T-helper 2 cell treated with Interferon-gamma antibody and Interleukin-4, amounts not matched to agents 5 μg/mL and 100 μg/mL, for 36 hours (primary cell): ENCODE measurements at places on chromosomes 5 and 9.
A peak's percentile ranks its signal among the peaks of the same experiment; 100 is the strongest.

- no peaks in the 10 kb centered on the region for H3K4me1 ChIP-seq
- no peak overlapping the region for H3K4me3 ChIP-seq
- no peak for DNase-seq
- no peaks in the 10 kb centered on the region for H3K27me3 ChIP-seq
- H3K27ac ChIP-seq = no peak overlapping the region
Measured at GRCh38 chr9:12846035-12846434, 71.2 kb downstream of the LURAP1L start.

DNA sequence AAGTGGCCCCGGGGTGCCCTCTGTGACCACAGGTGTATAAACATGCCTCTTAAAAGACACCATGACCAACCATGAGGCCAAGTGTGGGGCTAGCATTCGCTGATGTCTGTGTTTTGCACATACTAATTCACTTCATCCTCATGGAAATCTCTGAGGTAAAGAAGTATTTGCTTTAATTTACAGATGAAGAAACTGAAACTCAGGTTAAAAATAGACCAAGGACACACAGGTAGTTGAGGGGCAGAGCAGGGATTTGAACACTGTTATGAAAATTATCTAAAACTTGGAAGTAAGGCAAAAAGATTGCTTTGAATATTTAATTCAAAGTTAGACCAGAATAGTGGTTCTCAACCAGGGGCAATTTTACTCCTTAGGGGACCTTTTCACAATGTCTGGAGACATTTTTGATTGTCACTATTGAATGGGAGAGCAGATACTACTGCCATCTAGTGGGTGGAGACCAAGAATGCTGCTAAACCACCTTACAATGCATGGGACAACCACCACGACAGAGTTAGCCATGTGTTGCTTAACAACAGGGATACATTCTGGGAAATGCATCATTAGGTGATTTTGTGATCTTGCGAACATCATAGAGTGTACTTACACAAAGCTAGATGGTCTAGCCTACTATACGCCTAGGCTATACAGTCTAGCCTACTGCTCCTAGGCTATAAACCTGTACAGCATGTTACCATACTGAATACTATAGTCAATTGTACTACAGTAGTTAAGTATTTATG is 8.0 kb upstream of the FXN start:
- H3K36me3 ChIP-seq = peaks cover 13% of the 10 kb centered on the region
- H3K4me3 ChIP-seq = peak overlapping the region; percentile 11
- peaks cover 59% of the 10 kb centered on the region for H3K4me1 ChIP-seq
- no peaks in the 10 kb centered on the region for H3K27me3 ChIP-seq
- DNase-seq = peak; percentile 33

DNA sequence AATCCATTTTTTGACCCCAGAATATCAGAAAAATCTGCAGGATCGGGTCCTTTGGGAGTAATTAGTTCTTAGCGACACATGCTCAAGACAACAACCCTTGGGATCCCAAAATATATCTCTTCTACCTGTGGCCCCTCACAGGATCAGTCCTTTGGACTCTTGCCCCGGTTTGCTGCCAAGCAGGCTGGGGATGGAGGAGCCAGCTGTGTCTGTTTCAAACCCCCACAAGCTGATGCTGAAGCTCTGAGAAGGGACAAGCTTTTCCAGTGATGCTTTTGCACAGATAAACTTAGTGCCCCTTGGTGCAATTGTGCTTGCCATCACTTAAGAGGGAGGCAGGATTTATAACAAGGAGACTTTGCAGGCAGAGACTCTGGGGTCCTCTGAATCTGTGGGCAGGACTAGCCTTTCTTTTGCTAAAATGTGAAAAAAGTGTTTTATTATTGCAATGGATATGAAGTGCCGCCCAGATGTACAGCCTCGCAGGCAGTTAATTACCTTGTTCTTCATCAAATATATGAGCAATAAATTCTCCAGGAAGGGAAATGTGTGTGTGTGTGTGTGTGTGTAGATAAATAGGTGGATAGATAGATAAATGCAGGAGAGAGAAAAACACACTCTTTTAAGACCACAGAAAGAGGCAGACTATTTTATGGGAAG is 9.6 kb upstream of the LHX2 start:
- DNase-seq = no peak
- no peak overlapping the region for H3K4me3 ChIP-seq
- H3K27me3 ChIP-seq = peaks cover 92% of the 10 kb centered on the region
- H3K27ac ChIP-seq = no peak overlapping the region

DNA sequence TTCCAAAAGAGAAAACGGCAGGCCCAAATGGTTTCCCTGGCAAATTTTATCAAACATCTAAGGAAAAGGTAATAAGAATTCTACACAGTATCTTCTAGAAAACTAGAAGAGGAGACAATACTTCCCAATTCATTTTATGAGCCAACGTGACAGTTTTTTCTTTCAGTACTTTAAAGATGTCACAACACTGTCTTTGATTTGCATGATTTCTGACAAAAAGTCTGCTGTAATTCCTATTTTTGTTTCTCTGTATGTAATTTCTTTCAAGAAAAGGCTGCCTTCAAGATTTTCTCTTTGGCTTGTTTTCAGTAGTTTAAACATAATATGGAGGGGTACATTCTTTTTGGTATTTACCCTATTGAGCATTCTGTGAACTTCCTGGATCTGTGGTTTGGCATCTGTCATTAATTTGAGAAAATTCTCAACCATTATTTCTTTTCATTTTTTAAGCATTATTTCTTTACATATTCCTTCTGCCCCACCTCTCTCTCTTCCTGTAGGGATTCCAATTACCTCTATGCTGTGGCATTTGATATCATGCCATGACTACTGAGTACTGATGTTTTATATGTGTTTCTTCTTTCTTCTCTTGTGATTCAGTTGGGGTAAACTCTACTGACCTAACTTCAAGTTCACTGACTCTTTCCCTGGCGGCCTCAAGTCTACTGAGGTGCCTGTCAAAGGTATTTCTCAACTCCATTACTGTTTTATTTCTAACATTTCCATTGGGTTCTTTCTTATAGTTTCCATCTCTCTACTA is 32.2 kb downstream of the ANKS6 start:
- H3K27ac ChIP-seq = no peak overlapping the region
- H3K4me3 ChIP-seq = no peak overlapping the region
- no peaks in the 10 kb centered on the region for H3K4me1 ChIP-seq
- no peaks in the 10 kb centered on the region for H3K36me3 ChIP-seq
- H3K27me3 ChIP-seq = no peaks in the 10 kb centered on the region

DNA sequence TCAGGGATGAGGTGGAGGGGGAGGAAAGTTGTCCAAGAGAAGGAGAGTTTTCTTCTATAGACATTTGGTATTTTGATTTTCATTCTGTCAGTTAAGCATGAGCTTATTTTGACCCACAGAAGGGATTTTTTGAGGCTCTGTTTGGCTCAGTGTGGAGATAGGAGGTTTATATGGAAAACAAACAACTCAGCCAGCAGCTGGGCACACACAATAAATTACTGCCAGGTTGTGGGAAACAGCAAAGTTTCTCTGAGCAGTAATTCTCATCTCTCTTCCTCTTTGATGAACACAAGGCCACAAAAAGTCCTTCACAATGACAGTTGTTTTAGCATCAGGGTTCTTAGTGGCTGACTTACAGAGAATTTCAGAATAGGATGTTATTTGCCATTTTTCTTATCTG is 486.1 kb downstream of the KDM4C start:
- H3K4me1 ChIP-seq = no peaks in the 10 kb centered on the region
- no peak overlapping the region for H3K4me3 ChIP-seq
- peaks cover 5% of the 10 kb centered on the region for H3K27me3 ChIP-seq

DNA sequence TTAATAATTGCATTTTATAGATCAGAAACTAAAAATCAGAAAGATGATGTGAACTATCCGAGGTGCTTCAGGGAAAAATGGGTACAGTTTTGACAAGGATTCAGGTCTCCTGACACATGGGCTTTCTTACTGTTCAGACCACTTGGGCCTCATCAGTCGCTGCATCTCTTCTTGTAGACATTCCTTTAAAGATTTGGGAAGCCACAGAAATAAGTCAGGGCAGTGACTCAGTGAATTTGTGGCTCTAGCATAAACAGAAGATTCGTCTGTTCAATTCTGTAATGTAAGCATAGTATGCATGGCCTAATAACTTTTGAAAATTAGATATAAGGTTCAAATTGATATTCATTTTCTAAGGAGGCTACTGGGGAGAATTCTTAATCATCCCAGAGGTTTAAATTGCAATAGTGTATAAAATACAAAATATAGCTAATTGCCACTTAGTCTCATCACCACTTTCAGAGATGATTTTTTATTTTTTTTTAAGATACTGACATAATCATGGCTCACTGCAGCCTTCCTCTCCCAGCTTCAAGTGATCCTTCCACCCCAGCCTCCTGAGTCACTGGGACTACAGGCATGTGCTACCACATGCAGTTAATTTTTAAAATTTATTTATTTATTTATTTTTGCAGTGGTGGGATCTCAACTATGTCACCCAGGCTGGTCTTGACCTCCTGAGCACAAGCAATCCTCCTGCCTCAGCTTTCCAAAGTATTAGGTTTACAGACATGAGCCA is 48.9 kb downstream of the RASEF start:
- no peaks in the 10 kb centered on the region for H3K27me3 ChIP-seq
- DNase-seq = no peak
- H3K36me3 ChIP-seq = no peaks in the 10 kb centered on the region
- no peak overlapping the region for H3K4me3 ChIP-seq
- H3K27ac ChIP-seq = no peak overlapping the region

GRCh38 chr5:7851617-7852289 is 820 bp upstream of the CFAP90 start:
- peaks cover 51% of the 10 kb centered on the region for H3K27me3 ChIP-seq
- DNase-seq = no peak
- peak overlapping the region; percentile 8 for H3K4me3 ChIP-seq
- peaks cover 1% of the 10 kb centered on the region for H3K36me3 ChIP-seq
- H3K4me1 ChIP-seq = peaks cover 19% of the 10 kb centered on the region
- no peak overlapping the region for H3K27ac ChIP-seq

GRCh38 chr5:148084269-148084668 is 20.5 kb downstream of the SPINK5 start:
- H3K27ac ChIP-seq = no peak overlapping the region
- H3K36me3 ChIP-seq = no peaks in the 10 kb centered on the region
- no peak for DNase-seq
- H3K4me1 ChIP-seq = no peaks in the 10 kb centered on the region
- H3K27me3 ChIP-seq = no peaks in the 10 kb centered on the region

DNA sequence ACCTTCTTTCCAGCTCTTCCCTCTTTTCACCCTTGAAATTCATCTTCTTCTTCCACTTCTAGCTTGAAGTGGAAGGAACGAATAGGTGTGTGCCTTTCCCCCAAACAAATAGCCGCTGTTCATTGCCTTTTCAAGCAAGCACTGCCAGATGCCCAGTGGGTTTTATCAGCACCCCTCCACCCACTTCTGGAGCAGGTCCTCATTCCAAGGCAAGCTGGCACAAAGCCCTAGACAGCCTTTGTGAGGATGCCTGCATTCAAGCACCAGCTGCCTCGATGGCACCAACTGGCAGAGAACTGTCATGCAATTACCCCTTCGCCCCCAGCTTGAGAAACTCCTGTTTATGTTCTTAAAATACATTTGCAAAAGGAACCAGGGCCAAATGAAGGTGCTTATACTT is 36.5 kb downstream of the SERINC5 start:
- peak overlapping the region; percentile 47 for H3K27ac ChIP-seq
- peaks cover 49% of the 10 kb centered on the region for H3K4me1 ChIP-seq
- no peak for DNase-seq
- no peaks in the 10 kb centered on the region for H3K27me3 ChIP-seq

DNA sequence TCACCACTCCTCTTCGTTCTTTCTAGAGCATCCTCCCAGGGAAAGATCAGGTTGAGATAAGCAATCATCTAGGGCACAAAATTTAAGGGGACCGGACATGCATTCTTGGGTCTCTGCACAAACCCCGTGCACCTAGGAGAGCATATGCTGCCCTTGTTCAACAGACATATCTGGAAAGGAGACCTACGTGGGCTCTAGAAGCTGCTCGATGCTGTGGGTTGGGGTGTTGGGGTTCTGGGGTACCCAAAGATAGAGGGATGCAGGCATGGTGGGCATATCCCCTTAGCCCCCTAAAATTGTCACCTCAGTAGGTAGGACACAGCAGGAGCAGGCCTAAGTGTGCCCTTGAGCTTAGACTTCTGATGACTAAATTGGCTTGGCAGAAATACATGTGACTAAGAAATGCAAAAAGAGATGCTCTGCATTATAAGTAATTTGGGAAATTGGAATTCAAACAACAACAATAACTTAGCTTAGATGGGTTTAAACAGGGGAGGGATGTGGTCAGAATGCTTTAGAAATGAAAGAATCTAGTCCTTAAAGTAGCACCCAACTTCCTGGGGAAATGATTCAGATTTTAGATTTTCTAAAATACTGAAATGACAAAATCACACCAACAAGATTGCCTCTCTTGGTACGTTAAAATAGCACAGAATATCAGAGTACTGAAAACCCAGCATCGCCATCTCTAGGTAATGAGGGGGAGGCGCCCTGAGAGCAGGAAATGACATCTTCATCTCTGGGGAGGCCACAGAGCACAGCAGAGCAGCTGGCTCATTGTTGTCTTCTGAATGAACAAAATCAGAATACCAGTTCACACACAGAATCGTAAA is 172.3 kb downstream of the GNA14 start:
- DNase-seq = peak; percentile 77
- H3K36me3 ChIP-seq = peaks cover 7% of the 10 kb centered on the region
- H3K4me3 ChIP-seq = peak overlapping the region; percentile 70
